ENCODE measurements at places on chromosomes 7 and 10. TPM values are rescaled to one million over a fixed set of nuclear protein-coding genes. Genes with fewer than 3 reads are reported as not detected.

DNA sequence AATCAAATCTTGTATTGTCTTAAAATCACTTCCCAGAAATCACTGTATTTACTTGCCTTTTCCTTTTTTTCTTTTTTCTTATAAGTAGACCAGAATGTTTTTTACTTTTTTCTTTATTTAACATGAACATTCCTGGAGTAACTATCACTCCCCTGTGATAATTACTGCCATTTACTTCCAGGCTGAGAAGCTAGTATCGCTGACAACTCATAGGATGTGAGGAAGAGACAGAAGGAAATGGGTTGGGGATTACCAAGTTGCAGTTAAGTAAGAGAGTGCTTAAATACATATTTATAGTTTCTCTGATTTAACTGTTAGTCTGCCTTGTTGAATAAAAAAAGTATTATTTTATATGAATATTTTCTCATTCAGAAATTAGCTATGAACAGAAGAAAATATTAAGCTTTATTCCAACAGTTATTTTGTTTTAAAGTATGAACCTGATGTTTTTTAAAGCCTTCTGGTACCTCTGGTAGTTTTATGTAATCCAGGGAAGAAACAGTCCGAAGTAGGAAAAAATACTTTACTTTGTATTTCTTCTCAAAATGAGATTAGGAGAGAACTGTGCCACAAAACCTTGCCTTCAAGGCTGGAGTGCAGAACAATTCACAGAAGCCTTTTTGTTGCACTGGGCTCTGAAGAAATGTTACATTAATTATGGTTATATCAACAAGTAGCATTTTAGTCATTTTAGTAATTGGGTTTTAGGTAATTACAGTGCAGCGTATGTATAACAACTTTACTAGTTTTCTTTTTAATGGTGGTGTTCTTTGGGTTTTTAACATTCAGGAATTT is 72.8 kb downstream of the SHOC2 start:
- DNase-seq: no peak
- H3K27me3 ChIP-seq: no peaks in the 10 kb centered on the region
- no peak overlapping the region for H3K4me3 ChIP-seq
- H3K36me3 ChIP-seq: no peaks in the 10 kb centered on the region
- no peak overlapping the region for H3K27ac ChIP-seq

GRCh38 chr10:91185239-91185875 is 35.1 kb upstream of the PCGF5 start:
- peak overlapping the region; percentile 38 for H3K27ac ChIP-seq
- DNase-seq: no peak
- no peaks in the 10 kb centered on the region for H3K4me1 ChIP-seq
- H3K27me3 ChIP-seq: no peaks in the 10 kb centered on the region

DNA sequence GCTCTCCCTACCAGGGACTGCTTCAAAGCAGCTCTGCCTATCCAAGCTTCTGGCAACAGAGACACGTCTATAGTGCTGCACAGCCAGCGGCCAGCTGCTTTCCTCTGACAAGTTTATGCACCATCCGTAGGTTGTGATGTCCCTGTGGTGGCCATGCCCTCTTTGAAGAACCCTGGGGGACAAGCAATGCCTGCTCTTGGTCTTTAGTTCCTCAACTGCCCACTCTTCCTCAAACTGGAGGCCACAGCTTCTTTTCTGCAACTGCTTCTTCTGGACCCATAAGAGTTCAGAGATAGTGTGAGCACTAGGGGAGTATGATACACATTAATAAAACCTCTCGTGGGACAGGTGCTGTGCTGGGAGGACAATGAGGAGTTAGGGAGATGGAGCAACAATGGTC is 164.9 kb downstream of the ELMO1 start:
- H3K4me3 ChIP-seq: no peak overlapping the region
- no peaks in the 10 kb centered on the region for H3K36me3 ChIP-seq
- H3K4me1 ChIP-seq: peaks cover 14% of the 10 kb centered on the region

DNA sequence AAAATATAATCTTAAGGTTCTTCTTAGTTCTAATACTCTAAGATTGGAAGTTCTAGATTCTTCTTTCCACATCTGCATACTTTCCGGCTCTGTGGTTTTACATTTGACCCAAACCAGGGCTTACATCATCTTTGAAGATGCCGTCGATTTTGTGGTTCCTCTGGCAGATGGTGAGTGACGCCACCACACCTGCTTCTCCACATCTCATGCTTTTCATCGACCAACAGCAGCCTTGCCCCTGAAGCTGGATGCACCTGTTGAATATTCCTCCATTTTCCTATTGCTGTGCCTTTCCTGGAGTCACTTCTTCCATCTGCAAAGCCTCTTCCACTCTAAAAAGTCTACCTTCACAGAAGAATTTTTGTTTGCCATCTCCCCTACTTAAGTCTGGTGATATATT is 121.3 kb downstream of the PRKCQ start:
- no peak overlapping the region for H3K27ac ChIP-seq
- no peak overlapping the region for H3K4me3 ChIP-seq
- DNase-seq: no peak

- no peaks in the 10 kb centered on the region for H3K27me3 ChIP-seq
- H3K4me1 ChIP-seq: peaks cover 8% of the 10 kb centered on the region
- H3K27ac ChIP-seq: peak overlapping the region; percentile 97
- H3K4me3 ChIP-seq: peak overlapping the region; percentile 71
- DNase-seq: peak; percentile 75
- no peaks in the 10 kb centered on the region for H3K36me3 ChIP-seq
Measured at GRCh38 chr7:116862951-116863670, 724 bp downstream of the CAPZA2 start.

DNA sequence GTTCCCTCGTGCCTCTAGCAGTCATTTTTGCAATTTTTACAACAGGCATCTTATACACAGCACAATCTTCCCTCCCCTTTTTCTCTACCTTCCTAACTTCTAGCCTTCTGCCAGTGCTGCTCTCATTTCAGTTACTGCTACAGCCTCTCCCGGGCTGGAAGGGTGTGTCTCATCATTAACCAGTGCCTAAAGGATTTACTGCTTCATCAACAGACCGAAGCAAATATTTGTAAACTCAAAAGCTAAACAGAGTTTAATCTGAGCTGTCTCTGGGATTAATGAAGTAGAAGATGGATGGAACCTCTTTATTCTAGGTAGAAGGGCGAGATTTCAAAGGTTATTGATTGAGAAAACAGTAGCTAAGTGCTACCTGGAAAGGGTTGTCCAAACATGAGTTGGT is 94.3 kb downstream of the PRPF18 start:
- no peaks in the 10 kb centered on the region for H3K27me3 ChIP-seq
- peaks cover 23% of the 10 kb centered on the region for H3K4me1 ChIP-seq
- H3K36me3 ChIP-seq: peaks cover 6% of the 10 kb centered on the region
- no peak overlapping the region for H3K4me3 ChIP-seq
- DNase-seq: no peak

GRCh38 chr10:119714484-119714816 is 11.4 kb upstream of the INPP5F start:
- no peaks in the 10 kb centered on the region for H3K36me3 ChIP-seq
- H3K4me1 ChIP-seq: no peaks in the 10 kb centered on the region
- H3K4me3 ChIP-seq: no peak overlapping the region
- no peaks in the 10 kb centered on the region for H3K27me3 ChIP-seq
- H3K27ac ChIP-seq: no peak overlapping the region

- no peak overlapping the region for H3K27ac ChIP-seq
- peaks cover 8% of the 10 kb centered on the region for H3K4me1 ChIP-seq
- H3K27me3 ChIP-seq: peaks cover 10% of the 10 kb centered on the region
- no peaks in the 10 kb centered on the region for H3K36me3 ChIP-seq
- DNase-seq: no peak
Measured at GRCh38 chr10:44056206-44056605, 328.7 kb downstream of the CXCL12 start.

DNA sequence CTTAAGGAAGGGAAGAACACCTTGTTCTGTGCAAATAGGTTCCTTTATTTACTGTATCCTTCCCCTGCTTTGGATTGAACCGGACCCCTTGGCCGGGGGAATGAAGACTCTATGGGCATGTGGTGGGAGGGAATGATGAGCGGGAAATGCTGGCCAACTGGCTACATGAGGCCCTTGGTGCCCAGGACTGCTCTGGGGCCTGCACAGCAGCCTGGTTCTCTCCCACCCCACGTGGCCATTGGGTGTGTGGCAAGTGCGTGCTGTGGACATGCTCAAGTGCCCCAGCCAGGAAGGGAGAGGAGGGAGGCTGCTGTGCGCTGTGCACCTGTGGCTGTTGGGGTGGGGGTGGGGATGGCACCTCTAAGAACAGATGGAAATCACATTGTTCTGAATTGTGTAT is 917.0 kb upstream of the GHITM start:
- no peaks in the 10 kb centered on the region for H3K27me3 ChIP-seq
- no peaks in the 10 kb centered on the region for H3K36me3 ChIP-seq
- no peak for DNase-seq
- no peaks in the 10 kb centered on the region for H3K4me1 ChIP-seq

DNA sequence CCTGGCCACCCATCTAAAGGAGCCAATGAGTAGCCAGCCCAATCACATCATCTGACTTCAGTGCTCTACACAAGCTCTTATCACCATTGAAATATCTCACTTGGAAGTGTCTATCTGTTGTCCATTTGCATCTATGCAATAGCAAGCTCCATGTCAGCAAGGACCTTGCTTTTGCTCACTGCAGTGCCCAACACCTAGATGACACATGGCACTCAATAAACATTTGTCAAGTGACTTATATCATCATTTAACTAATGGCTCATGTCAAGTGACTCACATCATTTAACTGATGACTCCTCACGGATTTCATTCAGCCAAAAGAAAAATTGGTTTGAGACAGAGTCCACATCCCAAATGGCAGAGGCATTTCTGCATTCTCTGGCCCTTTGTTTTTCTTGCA is 92.9 kb upstream of the ADAM12 start:
- H3K4me1 ChIP-seq: no peaks in the 10 kb centered on the region
- H3K27me3 ChIP-seq: no peaks in the 10 kb centered on the region
- H3K27ac ChIP-seq: no peak overlapping the region
- H3K4me3 ChIP-seq: no peak overlapping the region
- no peak for DNase-seq

DNA sequence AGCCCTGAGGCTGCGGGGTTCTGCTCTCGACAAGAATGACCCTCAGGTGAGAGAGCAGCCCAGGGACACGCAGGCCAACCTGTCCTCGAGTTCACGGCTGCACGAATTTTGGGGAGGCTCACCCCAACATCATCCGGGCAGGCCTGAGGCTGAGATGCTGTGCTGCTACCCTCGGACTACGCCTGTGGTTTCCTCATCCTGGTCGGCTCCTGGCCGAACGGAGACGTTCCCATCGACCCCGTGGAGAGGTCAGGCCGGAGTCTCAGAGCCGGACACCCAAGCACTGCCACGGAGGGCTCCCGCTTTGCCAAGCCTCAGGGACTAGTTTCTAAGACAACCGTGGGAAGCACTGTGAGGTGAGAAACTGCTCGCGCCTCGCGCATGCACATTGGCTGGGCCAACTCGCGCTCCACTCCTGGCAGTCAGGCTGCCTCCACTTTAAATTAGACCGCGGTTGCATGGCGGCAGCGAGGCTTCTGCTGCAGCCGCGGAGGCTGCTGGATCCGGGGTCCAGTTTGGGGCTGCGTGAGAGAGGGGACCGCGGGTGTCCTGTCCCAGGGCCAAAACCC is 203.4 kb downstream of the ZNF716 start:
- no peaks in the 10 kb centered on the region for H3K4me1 ChIP-seq
- H3K27me3 ChIP-seq: no peaks in the 10 kb centered on the region
- H3K27ac ChIP-seq: no peak overlapping the region
- DNase-seq: no peak
- H3K36me3 ChIP-seq: no peaks in the 10 kb centered on the region

GRCh38 chr7:111697771-111698170 is 135.5 kb upstream of the IMMP2L start:
- no peak overlapping the region for H3K27ac ChIP-seq
- no peak for DNase-seq
- no peaks in the 10 kb centered on the region for H3K27me3 ChIP-seq
- no peak overlapping the region for H3K4me3 ChIP-seq
- no peaks in the 10 kb centered on the region for H3K36me3 ChIP-seq

- H3K4me1 ChIP-seq: no peaks in the 10 kb centered on the region
- peak overlapping the region; percentile 48 for H3K4me3 ChIP-seq
- H3K36me3 ChIP-seq: no peaks in the 10 kb centered on the region
- peak overlapping the region; percentile 94 for H3K27ac ChIP-seq
Measured at GRCh38 chr10:30784524-30784896, 155.0 kb upstream of the LYZL2 start.

- H3K4me3 ChIP-seq: no peak overlapping the region
- DNase-seq: no peak
- no peaks in the 10 kb centered on the region for H3K36me3 ChIP-seq
- H3K27ac ChIP-seq: no peak overlapping the region
- H3K27me3 ChIP-seq: no peaks in the 10 kb centered on the region
- H3K4me1 ChIP-seq: no peaks in the 10 kb centered on the region
Measured at GRCh38 chr7:144853542-144853941, 17.7 kb upstream of the TPK1 start.

- no peaks in the 10 kb centered on the region for H3K36me3 ChIP-seq
- no peaks in the 10 kb centered on the region for H3K27me3 ChIP-seq
- DNase-seq: no peak
Measured at GRCh38 chr7:105805447-105806019, 70.9 kb downstream of the ATXN7L1 start.

DNA sequence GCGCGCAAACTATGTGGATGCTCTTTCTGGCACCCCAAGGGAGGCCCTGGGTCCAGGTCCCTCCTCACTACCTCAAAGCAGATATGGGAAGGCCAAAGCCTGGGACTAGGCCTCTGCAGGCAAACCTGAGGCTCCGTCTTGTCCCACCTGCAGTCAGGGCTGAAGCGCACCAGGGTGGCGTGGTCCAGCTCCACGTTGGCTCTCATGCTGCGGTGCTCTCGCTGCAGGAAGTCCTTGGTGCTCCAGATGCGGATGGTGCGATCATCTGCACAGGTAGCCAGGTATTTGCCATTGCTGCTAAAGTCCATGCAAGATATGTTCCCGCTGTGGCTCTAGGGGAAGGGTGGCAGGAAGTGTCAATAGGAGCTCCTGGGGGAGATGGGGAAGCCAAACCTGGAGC is 4.6 kb downstream of the TBL2 start:
- no peak for DNase-seq
- no peaks in the 10 kb centered on the region for H3K27me3 ChIP-seq
- peaks cover 3% of the 10 kb centered on the region for H3K4me1 ChIP-seq

- no peak overlapping the region for H3K4me3 ChIP-seq
- no peaks in the 10 kb centered on the region for H3K36me3 ChIP-seq
- H3K4me1 ChIP-seq: peaks cover 7% of the 10 kb centered on the region
Measured at GRCh38 chr7:150755473-150756099, 18.4 kb downstream of the GIMAP5 start.

Gene PON3
- polyA plus RNA-seq: 28.0 TPM

Gene FAM25A
- not detected for polyA plus RNA-seq

Gene SPDYE6
- 0.08 TPM for polyA plus RNA-seq

Gene SLC18A3
- not detected for polyA plus RNA-seq

Gene LEP
- polyA plus RNA-seq: 0.37 TPM

Gene PKD2L1
- 1.5 TPM for polyA plus RNA-seq

Gene CD36
- 40.1 TPM for polyA plus RNA-seq
